ENCODE measurements at places on chromosomes 2 and 18.
A peak's percentile ranks its signal among the peaks of the same experiment; 100 is the strongest.

DNA sequence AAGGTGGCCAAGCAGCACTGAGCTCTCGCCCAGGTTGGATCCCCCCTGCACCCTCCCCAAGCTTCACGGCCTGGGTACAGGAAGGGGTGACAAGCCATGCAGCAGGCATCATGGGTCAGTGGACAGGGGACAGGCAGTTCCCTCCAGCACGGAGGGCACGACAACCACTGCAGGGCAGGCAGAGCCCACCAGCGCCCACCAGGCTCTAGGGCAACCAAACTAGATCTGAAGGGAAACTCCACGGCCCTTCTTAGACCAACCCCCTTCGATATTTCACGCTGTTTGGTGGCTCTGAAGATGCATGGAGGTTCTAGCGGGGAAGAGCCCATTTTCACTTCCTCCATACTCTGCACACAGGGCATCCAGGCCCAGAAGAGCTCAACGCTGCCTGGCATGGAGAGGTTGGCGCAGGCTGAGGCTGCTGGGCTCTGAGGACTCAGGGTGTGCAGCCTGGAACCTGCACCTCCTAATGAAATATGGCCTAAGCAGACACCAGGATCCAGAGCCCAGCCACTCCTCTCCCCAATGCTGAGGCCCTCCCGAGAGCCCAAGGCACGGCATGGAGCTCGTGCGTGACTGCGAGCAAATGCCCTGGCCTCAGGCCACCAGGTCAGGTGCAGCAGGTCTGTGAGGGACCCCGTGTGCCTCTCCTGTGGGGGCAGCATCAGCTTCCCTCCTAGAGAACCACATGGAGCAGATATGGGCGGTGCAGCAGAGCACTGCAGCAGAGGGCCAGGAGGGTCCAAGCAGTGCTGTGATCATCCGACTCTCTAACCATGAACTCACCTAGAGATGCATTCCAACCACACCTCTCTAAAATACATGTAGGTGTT, 8.7 kb upstream of the MTERF4 start:
- DNase-seq = no peak

DNA sequence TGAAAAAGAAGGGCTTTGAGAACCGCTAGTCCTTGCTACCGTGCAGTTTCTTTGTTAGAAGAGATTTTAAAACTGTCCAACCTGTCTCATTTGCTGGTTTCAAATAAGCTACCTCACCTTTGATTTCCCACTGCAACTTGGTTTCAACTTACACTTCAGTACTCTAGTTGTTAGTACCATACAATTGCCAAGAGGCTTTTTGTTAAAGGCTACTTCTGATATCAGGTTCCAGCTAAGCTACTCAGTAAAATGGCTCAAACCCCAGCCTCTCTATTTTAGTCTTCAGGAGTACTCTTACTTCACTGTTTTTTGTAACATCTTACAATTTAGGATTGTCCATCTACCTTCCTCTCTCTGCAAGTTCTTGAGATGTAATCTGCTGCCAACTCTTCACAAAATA, 91.6 kb downstream of the INO80D start:
- no peak for DNase-seq

DNA sequence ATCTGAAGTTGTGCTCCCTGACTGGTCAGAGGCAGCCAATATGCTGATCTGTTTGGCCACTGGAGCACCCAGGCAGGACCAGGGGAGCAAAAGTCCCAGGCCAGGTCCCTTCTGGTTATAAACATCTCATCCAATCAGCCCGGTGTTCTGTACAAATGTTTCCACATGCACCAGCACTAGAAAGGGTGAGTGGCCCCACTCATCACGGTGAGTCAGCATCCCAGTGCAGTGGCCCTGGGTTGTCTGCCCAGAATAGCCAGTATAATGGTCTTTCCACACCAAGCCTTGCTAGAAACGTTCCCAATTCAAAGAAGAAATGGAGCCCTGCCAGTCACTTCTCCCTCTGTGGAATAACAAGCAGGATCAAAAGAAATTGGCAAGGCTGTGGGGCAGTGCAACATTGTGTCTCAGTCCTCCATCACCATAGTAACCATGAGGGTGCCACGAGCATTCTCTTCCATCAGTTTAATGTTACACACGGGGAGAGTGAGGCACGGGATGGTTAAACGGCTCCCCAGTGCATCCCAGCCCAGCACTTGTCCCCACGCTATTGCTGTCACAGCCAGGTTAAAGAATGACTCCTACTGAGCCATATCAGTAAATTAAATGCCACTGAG, 174.9 kb downstream of the SEPTIN10 start:
- DNase-seq = no peak

DNA sequence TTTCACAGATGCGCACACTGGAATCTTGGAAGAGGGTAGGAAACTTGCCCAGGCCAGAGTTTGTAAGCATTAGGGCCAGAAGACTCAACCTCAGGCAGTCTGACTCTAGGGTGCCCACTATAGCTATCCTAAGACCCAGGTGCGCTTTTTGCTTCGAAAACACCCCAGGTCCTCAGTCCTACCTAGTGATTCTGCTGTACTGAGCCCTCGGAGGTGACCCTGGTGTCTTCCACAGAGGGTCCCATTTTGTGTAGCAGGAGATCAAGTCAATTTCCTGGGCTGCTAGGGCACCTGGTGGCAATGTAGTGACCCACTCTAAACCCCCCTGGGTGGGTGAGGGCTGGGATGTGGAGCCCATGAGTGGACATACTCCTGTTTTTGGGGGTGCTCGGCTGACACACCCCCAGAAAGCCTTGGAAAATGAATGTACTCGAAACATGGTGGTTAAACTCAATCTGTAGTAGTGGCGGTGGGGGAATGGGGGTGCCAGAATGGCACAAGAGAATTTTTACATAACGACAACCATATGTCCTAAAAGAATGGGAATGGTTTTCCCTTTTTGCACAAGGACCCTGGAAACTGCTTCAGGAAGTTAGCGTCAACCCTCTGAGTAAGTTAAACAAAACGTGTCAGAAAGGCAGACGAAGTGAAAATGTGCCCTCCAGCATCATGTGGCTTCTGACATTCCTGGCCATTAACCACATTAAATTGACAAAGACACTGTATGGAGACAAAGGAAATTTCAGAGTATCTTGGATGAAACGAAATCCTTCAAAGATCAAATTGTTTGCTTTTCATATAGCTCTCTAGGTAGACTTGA, 218.0 kb upstream of the COPS8 start:
- no peak for DNase-seq

GRCh38 chr2:162018530-162018929, 55.5 kb downstream of the DPP4 start:
- DNase-seq = no peak

DNA sequence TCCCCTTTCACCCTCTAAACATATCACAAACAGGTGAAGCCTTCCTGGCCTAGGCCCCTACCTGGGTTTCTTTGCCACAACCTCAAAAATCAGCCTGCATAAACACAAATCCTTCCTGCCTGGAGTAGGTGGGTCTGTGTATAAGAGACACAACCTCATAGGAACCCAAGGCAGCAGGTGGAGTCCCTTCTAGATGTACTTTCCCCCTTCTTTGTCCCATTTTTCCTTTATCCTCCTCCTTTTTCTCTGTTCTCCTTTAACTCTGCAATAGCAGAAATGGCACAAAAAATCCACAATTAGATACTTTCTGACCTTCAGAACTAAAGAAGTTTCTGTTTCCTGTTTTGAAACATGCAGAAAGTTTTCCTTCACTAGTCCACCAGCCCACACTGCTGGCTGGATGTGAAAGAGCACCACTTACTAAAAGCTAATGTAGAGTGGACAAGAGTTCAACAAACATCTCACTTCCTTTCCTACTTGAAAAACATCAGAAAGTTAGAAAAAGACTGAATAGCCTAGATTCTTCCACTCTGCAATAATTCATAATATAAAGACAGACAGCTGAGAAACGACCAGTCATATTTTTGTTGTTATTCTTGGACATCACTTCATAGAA, 11.2 kb downstream of the SLC40A1 start:
- DNase-seq = peak; percentile 50

GRCh38 chr18:32072321-32072720, 19.4 kb upstream of the RNF138 start:
- peak; percentile 11 for DNase-seq

DNA sequence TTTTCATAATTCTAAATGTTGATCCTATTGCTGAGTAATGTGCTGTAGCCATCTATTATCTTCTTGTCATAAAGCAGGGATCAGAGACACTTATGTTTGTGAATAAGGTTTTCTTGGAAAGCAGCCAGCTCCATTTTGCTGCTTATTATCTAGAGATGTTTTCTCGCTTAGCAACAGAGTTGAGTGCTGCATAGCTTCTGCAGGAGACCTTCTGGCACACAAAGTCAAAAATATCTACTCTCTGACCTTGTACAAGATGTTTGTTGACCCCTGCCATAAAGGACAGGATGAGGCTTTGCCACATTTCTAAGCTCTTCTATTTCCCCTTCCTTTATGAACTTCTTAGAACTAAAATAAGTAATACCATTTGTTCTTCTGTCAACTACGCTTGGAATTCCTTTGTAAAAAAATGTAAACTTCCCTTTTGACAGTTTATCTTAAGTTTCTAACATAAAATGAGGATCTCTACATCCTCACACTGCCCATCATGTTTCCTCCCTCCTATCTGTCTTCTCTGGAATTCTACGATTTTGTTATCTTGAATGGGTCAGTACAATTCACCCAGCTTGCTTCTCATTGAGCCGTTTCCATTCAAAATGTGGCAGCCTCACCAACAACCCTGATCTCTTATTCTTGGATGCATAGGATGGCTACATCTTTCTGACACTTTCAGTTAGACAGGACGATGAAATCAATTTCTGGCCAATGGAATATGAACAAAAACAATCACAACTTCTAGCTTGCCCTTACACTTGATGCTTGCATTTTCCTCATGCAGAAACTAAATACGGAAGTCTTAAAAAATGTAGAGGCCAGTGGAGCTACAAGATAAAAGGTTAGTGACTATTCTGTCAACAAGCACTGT, 1377.0 kb downstream of the SUCLG1 start:
- no peak for DNase-seq

GRCh38 chr2:48471048-48471474, 58.9 kb upstream of the STON1 start:
- no peak for DNase-seq

DNA sequence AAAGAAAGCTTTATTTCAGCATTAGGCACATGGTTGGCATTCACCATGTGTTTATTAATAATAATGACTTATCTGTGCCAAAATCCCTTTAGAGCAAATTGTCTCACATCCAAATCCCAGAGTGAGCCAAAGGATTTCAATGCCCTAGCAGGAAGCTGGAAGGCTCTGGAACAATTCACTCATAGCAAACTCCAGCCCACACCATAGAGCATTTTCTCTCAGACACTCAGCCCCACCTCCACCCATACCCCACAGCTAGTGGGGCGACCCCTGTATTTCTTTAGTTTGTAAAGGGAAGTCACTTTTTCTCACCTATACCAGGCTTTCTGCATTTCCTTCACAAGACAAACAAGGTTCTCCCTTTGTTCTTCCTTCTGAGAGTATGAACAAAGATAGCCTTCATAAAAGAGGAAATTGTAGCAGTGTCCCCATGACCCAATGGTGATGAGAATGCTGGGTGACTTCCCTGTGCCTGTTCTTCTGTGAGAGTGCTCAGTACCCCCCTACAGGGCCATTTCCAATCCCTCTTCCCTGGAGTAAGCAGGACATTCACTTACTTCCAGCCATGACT, 100.1 kb upstream of the APCDD1 start:
- no peak for DNase-seq

- DNase-seq = no peak
Observed at GRCh38 chr18:59072727-59073421, 66.8 kb upstream of the SEC11C start.

- DNase-seq = no peak
Observed at GRCh38 chr18:21703241-21703820, 1.2 kb downstream of the ABHD3 start.

- no peak for DNase-seq
Observed at GRCh38 chr2:71830497-71831192, 317.0 kb downstream of the CYP26B1 start.

GRCh38 chr2:203451011-203451410, 84.1 kb downstream of the RAPH1 start:
- DNase-seq = no peak

GRCh38 chr2:121329786-121330185, 44.8 kb upstream of the TFCP2L1 start:
- DNase-seq = no peak

GRCh38 chr2:172985139-172985892, 90.3 kb upstream of the MAP3K20 start:
- no peak for DNase-seq

GRCh38 chr2:227117852-227118251, 46.2 kb downstream of the COL4A4 start:
- DNase-seq = no peak

- DNase-seq = no peak
Observed at GRCh38 chr2:169478339-169478738, 955 bp upstream of the BBS5 start.

- DNase-seq = peak; percentile 32
Observed at GRCh38 chr18:47754311-47755101, 176.0 kb downstream of the SMAD2 start.

DNA sequence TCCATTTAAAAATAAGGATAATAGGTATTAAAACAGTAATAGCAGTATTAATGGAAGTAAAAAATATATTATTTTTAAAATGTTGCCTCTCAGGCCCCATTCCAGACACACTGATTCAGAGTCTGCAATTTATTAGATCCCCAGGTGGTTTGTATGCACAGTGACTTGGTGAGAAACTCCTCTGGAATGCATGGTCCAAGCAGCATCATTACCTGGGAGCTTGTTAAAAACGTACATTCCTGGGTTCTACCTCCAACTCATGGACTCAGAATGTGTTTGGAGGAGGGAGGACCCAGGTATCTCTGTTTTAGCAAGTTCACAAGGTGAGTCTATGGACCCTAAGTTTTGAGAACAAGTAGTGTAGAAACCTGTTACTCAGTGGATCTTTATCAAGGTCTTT, 95.6 kb downstream of the ITGA4 start:
- DNase-seq = no peak

- DNase-seq = no peak
Observed at GRCh38 chr2:69082430-69082997, 69.5 kb downstream of the ANTXR1 start.

DNA sequence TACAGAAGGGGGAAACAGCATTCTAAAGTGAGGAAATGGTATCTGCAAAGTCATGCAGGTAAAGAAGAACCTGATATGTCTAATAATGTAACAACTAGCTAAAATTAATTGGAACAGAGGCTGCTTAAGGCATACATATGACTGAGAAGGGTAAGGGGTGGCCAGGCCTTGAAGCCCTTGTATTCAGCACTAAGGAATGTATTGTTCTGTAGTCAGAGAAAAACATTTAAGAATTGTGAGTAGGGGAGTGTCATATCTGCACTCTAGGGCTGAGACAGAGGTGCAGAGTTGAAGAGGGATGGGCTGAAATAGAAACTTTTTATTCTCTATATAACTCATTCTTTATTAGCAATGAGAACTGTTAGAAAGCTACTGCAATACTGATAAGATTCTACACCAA, 145.5 kb upstream of the CHAC2 start:
- no peak for DNase-seq

DNA sequence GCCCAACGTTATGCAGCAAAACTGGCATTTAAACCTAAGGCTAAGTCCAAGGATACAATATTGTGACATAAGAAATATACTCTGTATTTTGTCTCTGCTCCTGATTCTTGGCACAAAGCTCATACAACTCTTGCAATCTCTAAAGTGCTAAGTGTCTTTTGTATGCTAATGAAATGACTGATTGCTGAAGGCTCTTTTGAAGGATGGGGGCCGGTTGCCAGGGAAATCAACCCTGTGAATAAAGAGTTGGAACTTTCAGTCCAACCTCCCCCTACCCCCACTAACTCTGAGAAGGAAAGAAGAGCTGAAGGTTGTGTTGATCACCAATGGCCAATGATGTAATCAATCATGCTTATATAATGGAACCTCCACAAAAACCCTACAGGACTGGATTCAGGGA, 40.3 kb downstream of the SESTD1 start:
- no peak for DNase-seq

GRCh38 chr2:137348301-137348700, 583.0 kb downstream of the THSD7B start:
- no peak for DNase-seq

All from naive thymus-derived CD8-positive, alpha-beta T cell (primary cell).